Bone marrow (tissue), 2 donors: ENCODE measurements at places on chromosomes 6 and 20.
A peak's percentile ranks its signal among the peaks of the same experiment; 100 is the strongest.

- no peak for DNase-seq
Measured at GRCh38 chr6:46203391-46204177, 32.8 kb upstream of the ENPP5 start.

GRCh38 chr20:48614593-48615274 is 213.1 kb downstream of the PREX1 start:
- no peak for DNase-seq

DNA sequence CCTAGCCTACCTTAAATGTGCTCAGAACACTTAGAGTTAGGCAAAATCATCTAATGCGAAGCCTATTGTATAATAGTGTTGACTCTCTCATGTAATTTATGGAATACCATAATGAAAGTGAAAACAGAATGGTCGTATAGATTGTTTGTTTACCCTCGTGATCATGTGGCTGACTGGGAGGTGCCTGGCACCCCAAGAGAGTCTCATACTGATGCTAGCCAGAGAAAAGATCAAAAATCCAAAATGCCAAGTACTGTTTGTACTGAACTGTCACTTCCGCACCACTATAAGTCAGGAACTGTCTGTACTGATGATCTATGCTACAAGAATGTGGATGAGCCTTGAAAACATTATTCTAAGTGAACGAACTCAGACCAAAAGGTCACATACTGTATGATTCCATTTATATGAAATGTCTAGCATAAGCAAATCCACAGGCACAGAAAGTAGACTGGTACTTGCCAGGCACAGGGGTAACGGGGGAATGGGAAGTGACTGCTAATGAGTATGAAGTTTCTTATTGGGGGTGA is 22.4 kb downstream of the ZMYND8 start:
- peak; percentile 77 for DNase-seq

DNA sequence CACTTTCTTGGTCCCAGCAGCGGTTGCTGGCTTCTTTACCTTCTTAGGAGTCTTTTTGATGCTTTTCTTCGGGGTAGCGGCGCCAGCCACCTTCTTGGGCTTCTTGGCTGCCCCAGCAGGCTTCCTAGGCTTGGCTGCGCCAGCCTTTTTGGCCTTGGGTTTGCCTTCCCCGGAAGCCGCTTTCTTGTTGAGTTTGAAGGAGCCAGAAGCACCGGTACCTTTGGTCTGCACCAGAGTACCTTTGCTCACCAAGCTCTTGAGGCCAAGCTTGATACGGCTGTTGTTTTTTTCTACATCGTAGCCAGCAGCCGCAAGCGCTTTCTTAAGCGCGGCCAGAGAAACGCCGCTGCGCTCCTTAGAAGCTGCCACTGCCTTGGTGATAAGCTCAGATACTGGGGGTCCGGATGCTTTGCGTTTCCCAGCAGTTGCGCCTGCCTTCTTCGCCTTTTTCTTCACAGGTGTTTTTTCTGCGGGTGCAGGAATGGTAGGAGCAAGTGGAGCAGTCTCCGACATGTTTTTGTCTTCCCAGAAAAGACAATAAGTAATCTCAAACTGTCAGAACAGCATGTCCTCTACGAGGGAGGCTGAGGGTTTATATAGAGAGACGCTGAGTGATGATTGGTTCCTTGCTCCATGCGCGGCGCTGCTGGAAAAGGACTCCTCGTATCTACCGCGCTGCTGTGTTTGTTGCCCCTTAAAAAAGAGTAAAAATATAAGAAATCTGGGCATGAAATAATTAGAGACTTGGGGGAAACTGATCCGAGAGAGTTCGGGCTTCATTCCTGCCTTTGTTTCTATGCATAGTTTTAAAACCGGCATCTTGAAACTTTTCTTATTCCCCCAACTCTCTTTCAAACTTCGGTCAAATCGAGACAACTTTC is 130.3 kb upstream of the BTN3A2 start:
- DNase-seq: peak; percentile 93

DNA sequence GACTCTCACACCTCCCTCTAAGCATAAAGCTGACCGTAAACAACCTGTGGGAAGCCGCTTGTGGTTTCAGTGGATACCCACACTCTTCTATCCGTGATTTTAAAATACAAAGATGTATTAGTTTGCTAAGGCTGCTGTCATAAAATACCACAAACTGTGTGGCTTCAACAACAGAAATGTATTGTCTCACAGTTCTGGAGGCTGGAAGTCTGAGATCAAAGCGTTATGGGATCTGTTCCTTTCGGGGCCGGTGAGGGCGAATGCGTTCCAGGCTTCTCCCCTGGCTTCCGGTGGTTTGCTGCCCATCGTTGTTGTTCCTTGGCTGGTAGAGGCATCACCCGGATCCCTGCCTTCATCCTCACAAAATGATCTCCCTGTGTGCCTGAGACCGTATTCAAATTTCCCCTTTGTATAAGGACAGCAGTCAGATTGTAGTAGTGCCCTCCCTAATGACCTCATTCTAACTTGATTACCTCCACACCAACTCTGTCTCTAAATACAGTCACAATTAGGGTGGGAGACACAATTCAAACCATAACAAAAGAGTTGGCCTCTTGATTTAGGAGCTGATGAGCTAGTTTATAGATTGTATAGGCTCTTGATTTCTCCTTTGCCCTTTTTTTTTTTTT is 210.6 kb upstream of the SOX4 start:
- no peak for DNase-seq

DNA sequence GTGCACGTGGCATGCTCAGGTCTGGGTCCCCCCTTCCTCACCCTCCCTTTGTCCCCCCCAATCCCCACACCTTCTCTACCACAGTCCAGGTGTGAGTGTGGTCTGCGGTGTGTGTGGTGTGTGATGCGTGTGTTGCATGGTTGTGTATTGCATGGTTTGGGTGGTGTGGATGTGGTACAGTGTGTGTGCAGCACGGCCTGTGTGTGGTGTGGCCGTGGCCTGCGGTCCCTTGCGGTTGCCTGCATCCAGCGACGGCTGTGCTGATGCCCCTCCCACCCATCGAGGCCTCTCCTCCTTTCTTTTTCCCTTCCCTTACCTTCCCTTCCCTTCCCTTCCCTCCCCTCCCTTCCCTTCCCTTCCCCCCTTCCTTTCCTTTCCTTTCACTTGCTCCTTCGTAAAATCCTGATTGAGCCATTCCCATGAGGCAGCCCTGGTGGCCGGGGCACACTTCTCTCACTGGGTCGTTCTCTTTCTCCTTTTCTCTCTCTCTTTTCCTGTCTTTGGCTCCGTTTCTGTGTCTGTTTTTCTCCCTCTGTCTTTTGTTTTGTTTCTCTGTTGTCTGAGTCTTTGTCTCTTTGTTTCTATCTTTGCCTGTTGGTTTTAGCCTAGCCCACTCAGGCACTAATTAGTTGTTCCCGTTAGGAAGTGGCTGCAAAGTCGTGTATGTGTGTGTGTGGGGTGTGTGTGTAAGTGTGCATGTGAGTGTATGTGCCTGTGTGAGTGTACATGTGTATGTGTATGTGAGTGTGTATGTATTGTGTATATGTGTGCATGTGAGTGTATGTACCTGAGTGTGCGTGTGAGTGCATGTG is 65.7 kb downstream of the SRC start:
- DNase-seq: no peak

DNA sequence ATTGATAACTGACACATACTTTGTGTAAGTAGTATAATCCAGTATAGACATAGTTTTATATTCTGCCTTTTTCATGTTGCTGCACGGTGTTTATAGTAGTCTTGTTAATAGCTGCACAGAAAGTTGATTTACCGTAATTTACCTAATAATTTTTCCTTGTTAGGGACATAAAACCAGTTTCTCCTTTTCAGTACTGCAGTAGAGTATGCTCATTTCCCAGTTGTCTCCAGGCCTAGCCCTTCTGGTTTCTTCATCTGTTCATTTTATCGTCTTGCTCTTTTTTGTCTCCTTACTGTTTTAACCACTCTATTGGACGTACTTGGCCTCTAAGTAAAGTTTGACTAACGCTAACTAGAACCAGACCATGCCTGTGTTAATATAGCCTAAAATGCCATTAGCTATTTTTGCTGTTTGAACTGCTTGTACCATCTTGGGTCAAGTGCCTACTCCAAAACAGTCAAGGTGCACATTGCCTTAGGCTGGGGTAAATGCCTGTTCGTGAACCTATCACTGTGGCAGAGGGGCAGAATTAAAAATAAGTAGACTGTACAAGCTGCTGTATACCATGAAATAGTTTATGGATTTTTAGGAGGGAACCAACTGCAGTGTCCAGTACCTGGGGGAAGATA is 34.8 kb downstream of the CDS2 start:
- DNase-seq: no peak

- DNase-seq: no peak
Measured at GRCh38 chr6:17527076-17527475, 73.0 kb upstream of the FAM8A1 start.

DNA sequence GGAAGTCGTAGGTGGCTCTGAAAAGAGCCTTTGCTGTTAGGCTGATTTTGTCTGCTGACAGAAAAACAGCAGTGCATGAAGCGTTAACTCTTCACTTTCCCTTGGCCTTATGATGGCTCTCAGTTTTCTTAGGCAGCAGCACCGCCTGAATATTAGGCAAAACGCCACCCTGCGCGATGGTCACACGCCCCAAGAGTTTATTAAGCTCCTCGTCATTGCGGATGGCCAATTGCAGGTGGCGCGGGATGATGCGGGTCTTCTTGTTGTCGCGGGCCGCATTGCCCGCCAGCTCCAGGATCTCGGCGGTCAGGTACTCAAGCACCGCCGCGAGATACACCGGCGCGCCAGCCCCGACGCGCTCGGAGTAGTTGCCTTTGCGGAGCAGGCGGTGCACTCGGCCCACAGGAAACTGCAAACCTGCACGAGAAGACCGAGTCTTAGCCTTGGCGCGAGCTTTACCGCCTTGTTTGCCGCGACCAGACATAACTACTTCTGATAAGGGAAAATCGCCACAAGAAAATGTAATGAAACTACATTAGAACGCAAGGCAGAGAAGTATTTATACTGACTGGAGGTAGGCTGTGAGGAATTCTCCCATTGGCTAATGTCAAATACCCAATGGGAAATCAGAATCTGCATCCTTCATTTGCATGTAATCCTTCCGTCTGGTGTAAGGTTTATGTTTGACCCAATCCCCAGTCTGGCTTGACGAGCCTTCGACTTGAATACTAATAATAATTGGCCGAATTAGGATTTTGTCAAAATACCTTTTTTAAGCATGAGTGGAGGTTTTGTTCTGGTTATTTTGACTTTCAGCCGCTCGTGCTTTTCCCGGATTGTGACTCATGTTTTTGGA is 53.9 kb upstream of the HFE start:
- peak; percentile 49 for DNase-seq

GRCh38 chr20:49276961-49277785 is 684 bp downstream of the ZNFX1 start:
- DNase-seq: no peak

GRCh38 chr6:11538052-11538818 is 686 bp downstream of the TMEM170B start:
- DNase-seq: no peak

GRCh38 chr6:29016559-29017427 is 11.7 kb upstream of the ZNF311 start:
- peak; percentile 61 for DNase-seq

DNA sequence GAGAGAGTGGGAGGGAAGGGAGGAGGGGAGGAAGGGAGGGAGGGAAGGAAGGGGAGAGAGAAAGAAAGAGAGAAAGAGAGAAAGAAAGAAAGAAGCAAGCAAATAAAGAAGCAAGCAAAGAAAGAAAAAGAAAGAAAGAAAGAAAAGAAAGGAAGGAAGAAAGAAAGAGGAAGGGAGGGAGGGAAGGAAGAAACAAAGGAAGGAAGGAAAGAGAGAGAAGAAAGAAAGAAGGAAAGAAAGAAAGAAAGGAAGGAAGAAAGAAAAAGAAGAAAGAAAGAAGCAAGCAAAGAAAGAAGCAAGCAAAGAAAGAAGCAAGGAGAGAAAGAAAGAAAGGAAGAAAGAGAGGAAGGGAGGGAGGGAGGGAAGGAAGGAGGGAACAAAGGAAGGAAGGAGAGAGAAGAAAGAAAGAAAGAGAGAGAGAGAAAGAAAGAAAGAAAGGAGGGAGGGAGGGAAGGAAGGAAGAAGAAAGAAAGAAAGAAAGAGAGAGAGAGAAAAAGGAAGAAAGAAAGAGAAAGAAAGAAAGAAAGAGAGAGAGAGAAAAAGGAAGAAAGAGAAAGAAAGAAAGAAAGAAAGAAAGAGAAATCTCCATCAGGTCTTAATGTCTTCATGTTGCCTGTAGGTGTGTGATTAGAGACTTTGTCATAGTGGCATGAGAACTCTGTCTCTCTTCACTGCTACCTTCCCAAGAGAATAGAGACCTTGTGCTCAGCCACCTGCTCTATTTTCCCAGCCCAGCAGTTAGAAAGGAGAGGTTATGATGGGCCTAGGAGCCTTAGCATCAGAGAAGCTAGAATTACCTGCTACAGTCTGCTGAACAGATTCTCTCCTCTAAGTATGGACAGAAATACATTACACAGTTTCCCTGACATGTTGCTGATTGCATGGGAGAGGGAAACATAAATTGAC is 5.0 kb downstream of the SEMG1 start:
- no peak for DNase-seq

- DNase-seq: no peak
Measured at GRCh38 chr6:37283268-37283667, 25.3 kb upstream of the TMEM217 start.

DNA sequence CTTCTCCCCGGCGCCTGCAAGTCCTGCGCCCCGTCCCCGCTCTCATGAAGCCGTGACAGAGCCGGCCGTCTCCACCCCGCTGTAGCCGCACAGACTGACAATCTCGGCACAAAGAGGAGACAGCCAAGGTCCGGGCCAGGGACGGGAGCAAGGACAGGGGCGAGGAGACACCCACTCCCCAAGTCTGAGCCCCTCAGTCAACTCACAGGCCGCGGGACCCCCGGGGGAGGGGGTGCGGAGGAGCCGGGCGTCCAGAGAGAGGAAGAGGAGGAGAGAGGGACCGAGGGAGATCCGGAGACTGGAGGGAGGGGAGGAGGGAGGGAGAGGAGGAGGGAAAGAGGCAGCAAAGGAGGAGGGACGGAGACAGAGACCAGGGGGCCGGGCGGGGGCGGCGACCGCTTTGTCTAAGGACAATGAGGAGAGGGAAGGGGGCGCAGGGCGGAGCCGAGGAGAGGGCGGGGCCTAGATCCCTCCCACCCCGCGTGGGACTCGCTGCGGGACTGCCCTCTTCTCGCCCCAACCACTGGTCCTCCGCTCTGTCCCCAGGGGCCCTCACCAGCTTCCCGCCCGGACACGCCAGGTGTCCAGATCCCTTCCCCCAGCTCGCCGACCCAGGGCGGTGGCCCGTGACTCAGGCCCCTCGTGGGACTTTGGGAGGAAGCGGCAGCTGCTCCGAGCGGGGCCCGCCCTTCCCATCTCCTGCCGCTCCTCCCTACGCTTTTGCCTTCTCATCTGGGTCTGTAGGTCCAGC is 638 bp upstream of the PPP1R18 start:
- DNase-seq: peak; percentile 81

DNA sequence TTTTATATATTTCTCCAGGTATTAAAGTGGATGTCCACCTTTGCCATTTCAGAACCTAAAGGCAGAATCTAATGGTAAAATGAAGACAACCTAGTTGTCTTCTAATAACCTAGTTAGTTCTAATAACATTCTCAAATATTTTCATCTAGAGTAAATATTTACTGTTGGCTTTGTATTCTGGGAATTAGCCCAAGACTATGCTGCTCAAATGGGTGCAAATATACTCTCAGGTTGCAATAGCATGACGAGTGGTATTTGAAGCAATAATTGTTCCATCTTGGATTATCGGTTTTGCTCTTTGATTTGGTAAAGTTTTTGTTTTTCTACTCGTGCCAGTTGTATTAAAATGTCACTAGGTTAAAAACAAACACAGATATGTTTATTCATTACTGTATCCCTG is 21.0 kb upstream of the RSPH4A start:
- no peak for DNase-seq

- DNase-seq: no peak
Measured at GRCh38 chr6:37702314-37702713, 4.6 kb upstream of the MDGA1 start.

- DNase-seq: no peak
Measured at GRCh38 chr20:40477805-40478204, 211.2 kb downstream of the MAFB start.
